NCI-H460 (cell line): ENCODE measurements at places on chromosomes 5 and 9.

DNA sequence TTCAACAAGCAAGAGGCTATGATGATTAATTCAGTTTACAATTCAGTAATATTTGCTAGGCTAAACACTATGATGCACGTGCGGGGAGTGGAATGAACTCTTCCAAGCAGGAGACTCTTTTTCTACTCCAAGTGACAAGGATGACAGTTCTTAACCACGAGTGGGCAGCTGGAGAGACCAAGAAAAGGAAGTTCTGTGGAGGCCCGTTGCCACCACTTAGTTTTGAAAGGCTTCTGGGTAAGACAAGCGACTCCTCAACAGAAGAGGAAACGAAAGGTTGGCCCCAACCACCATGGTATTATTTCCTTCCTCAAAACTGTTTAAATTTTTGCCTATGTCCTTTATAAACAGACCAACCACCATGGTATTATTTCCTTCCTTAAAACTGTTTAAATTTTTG lies 2.8 kb downstream of the DCAF12 start:
- DNase-seq, result no peak

DNA sequence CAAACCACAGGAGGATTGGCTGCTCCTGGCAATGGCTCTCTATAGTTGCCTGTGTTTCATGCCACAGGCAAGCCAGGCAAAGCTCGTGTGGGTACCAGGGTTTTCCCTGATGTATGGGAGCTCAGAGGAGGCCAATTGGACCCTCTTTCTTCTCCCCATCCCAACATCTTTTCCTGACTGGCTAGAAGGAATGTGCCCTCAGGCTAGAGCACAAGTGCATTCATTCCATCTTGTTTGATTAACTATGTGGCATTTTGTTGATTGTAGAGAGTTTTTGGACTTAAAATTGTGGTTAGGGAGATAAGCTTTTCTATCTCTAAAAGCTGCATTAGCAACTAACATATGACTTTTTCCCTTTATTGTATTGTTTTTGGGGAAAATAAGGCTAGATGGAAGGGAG lies 561.3 kb downstream of the PSAT1 start:
- no peak for DNase-seq

DNA sequence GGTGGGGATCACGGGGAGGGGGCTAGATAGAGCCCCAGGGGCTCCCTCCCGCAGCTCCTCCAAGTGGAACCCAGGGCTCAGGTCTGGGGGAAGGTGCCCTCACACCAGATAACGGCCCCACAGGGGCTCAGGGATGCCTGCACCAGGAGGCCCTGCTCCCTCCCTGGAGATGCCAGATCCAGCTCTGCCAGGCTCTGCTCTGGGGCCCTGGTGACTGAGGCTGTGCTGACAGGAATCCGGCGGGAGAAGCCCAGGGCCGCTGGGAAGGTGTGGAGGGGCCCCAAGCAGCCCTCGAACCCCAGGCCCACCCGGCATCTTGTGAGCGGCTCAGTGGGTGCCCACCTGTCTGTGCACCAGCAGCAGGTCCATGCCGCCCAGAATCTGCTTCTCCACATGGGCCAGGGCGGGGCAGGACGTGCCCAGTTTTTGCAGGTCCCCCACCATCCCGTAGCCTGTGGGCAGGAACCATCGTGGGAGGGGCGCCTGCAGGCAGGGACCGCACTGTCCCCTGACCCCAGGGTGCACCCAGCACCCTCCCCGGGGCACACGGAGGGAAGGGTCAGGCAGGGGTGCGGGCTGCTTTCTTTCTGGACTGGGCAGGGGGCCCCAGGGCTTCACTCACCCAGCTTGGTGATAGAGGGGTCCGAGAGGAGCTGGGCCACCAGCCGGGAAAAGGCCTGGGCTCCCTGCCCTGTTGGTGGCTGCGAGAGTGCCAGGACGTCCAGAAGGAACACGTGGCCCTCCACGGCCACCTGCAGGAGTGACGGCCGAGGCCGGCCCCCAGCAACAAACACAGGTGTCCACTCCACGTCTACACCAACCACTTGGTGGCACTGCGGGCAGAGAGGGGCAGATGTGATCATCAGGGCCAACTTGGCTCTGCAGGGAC lies 48.9 kb upstream of the NRARP start:
- DNase-seq, result no peak

DNA sequence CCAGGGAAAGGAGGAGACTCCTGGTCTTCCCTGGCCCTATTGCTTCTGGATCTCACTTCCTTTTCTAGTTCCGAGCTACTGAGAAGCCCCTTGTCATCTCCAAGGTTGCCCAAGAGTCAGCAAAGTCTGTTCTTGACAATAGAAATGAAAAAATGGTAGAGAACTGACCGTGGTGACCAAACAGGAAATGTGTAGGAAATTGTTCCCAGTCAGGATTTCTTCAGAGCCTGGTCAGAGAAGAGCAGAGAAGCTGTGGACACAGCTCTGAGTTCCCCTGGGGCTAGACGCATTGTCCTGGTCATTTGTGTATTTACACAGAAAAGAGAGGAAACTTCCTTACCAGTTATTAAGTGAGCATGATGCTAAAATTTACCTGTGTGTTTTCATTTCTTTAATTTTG lies 35.6 kb downstream of the S1PR3 start:
- no peak for DNase-seq

DNA sequence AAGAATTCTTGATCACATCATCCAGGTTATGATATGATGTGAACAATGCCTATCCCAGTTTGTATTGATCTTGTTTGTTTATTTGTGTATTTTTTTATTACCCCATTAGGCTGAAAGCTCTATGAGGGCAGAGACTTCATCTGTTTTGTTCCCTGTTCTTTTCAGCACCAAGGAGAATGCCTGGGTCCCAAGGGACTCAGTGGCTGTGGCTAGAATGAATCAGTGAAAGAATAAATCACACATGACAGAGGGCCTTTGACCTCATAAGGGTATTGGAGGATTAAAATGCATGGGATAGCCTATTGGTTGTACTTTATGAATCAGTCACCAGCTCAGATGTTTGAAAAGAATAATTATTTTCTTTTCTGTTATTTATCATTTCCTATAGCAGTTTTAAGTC lies 292.2 kb downstream of the GAS1 start:
- DNase-seq, result no peak

GRCh38 chr5:71891856-71892255 lies 172.8 kb downstream of the CARTPT start:
- DNase-seq, result no peak

- DNase-seq, result no peak
Observed at GRCh38 chr5:149166128-149166527, 24.8 kb downstream of the ABLIM3 start.

DNA sequence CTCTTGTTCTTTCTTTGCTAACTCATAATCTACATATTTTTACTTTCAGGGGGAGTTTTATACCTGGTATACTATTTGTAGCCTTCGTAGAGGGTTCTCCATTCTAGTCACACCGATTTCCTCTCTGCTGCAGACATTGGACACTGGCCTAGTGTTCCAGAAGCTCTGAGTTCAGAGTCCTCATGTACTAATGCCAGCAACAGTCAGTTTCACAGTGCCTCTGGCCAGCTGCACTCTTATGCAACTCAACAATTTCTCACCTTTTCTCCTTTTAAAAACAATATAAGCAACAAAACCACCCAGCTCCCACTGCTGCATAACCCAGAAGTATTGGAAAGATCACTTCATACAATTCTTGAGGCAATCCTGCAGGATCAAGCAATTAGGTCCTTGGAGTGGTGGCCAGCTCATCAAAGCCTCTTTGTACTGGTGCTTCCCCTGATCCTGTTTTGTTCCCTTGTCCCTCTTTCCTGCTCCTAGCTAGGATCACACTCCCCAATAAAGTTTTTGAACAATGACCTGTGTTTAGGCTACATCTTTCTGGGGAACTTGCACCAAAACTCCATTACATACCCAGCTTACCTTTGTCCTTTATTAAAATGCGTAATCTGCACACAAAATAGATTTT lies 98.1 kb upstream of the TUT7 start:
- DNase-seq, result no peak
